ENCODE measurements at places on chromosomes 5 and 9.

DNA sequence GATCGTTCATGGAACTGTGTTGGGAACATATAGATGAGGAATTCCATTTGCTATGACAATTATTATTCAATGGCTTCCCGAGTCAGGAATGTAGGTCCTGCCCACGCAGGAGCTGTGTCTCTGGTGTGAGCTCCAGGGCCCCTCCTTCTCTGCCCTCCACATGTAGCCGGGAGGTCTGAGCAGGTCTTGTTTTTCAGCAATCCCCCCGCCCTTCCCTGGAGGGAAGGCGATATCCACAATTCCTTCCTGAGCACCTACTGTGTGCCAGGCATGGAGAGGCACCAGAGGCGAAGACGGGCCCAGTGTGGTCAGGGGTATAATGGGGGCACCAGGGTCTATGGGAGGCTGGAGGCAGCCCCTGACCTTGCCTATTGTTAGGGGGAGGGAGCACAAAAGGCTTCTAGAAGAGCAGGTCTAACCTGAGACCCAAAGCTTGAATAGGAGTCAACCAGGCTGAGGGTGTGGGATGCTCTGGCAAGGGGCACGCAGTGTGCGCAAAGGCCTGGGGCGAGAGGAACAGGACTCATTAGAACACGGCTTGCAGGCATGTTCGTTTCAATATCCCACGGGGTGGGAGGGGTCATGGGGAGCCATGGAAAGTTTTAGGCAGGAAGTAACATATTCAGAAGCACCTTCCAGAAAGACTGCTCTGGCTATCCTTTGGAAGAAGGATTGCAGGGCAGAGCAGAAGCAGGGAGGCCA lies 154.9 kb downstream of the C9orf50 start:
- DNase-seq: no peak

DNA sequence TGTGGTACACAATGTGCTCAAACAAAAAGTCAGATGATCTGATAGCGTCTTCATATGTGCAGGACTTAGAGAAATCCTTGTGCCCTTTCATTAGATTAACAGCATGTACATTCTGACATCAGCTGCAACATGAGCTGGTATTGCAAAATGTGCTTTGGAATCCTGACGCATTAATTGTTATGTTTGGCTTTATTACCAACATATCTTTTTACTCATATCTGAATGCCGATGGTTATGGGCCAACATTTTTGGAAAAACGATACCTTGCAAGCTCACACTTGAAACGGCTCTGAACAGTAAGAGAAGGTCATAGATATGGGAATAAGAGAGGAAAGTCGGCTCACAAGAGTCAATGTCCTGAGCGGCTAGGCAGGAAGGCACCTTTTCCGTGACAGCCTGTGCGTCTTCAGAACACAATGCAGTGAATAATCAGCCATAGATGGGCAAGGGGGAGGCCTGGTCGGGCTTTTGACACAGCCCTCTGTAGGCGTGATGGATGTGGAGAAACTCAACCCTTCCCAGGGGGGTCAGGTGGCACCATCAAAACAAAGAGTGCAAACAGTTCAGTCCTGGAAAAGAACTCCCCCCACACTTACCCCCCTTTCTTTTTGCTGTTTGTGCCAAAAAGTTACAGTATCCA lies 36.4 kb upstream of the GAS1 start:
- no peak for DNase-seq

DNA sequence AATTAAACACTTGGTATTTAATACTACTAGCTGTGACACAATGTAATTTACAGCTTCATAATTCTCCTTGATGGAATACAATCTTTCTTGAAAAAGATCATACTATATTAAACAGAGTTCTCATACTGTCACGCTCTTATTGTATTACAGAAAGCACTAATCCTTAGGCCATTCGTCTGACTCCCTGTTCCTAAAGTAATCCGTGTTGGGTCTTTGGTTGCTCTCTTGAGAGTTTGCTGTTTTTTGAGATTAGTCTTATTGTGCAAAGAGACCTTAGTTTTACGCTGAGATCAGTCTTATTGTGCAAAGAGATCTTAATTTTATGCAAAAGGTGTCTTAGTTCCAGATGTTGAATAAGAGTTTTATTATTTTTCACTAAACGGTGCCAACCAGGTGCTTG lies 190.6 kb downstream of the ISL1 start:
- DNase-seq: no peak

GRCh38 chr5:10712574-10713366 lies 48.3 kb downstream of the DAP start:
- DNase-seq: no peak

DNA sequence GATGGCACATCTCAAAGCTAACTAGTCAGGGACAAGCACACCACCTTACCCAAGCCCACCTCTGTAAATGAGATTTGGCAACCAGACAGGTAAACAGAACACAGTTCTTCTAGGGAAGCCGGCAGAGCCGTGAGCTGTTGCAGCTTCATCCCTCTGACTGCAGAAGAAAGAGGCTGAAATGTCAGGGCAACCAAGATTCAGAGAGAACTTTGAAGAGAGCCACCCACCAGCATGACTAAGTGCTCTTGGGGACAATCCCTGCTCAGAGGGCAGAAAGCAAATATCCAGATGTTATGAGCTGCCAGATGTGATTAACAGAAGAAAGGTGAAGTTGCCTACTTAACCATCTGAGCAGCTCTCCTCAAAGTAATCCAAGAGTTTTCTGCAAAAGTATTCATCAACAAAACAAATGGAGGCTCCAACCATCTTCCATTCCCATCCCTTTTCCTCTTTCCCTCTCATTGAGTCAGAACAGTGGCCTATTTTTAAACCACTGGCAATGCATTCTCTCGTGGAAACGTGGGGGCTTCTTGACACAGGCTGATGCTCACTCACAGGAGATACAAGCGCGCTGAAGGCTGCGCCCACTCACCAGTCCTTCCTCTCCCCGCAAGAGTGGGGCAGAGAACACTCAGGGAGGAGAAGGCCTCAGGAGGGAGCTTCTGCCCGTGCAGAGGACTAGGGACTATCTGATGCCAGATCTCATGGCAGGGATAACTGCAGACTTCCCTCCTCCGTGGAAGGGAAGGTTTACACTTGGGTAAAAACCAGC lies 57.1 kb downstream of the SLIT3 start:
- DNase-seq: no peak

DNA sequence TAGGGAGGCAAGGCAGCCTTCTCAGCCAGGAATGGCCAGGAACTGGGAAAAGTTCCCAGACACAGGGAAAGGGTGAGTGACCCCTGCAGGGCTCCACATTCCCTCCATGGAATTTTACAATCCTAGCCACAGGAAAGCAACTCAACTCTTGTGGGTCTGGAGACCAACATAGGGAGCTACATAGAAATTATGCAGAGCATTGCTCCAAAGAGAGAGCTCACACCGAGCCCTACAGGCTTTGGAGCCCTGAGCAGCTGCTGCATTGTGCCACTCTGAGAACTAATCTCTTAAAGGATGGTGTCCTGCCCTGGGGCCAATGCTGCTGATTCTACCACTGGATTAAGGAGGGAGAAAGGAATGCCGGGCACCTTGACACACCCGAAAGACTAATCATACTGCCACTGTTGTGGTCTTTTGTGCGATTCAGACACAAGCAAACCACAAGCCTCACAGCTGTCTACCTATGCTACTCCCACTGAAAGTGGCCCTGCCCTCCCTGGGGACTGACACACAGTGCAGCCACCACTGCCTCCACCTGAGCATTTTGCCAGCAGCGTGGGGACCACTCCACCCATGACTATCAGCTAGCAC lies 1089.8 kb upstream of the NUDT12 start:
- no peak for DNase-seq

DNA sequence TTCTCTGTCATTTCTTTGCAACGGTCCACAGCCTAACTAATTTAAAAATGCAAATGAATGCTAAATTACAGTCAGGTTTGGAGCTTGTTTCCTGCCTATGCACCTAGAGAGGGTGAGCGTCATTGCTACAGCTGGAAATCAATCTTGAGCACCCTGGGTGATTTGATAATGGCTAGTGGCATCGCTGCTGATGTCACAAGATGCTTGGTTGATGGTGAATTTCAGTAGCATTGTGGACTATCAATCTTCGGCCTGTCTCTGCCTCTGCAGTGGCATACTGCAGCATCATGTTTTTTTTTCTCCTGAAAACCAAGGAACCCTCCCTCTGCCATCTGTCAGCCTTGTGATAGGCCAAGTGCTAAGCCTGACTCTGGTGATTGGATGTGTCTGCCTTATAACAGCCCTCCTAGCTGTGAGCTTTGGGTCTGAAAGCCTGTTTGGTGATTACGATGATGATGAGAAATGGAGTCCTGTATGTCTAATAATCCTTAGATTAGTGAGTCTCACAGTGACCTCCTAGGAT lies 75.3 kb downstream of the NMUR2 start:
- no peak for DNase-seq

- DNase-seq: no peak
Observed at GRCh38 chr9:135474915-135475314, 4.7 kb upstream of the PPP1R26 start.

DNA sequence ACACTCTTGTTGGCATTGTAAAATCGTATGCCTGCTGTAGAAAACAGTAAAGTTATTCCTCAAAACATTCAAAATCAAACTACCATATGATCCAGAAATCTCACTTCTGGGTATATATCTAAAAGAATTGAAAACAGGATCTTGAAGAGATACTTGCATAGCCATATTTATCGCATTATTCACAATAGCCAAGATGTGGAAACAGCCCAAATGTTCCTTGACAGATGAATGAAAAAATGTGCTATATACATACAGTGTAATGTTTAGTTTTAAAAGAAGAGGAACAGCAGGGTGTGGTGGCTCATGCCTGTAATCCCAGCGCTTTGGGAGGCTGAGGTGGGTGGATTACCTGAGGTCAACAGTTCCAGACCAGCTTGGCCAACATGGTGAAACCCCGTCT lies 234.1 kb upstream of the DAB2 start:
- DNase-seq: no peak

DNA sequence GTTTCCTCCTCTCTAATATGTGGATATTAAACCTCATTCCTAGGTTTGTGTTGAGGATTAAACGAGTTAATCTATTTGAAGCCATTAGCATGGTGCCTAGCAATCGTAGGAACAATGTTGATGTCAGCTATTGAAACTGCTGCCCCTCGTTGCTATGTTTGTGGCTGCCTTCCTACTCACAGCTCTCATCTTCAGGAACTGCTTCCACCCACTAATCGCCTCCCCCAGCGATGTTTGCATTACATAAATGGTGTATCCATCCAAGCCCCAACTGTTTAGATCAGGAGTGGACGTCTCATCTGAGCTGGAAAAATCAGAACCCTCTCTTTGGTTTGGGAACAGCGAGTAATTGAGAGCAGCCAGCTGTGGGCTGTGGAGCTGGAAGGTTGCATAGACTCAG lies 416.6 kb downstream of the ARHGEF28 start:
- DNase-seq: no peak

DNA sequence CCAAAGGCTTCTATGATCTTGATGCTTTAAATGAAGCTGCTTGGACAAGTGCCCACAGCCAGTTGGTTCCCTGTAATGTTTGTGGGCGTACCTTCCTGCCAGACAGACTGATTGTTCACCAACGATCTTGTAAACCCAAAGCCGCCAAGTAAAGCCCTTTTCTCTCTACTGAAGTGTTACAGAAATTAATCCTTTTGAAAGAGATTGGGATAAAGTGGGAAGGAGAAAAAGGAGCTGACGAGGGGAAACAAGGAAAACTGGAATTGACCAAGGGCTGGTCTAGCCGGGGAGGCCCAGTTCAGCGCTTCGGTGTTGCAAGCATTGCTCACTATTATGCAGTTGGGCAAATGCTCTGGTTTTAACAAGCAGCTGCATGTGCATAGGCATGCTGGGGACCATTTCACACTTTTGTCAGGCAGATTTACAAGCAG lies 53.2 kb downstream of the ZNF474 start:
- DNase-seq: no peak

DNA sequence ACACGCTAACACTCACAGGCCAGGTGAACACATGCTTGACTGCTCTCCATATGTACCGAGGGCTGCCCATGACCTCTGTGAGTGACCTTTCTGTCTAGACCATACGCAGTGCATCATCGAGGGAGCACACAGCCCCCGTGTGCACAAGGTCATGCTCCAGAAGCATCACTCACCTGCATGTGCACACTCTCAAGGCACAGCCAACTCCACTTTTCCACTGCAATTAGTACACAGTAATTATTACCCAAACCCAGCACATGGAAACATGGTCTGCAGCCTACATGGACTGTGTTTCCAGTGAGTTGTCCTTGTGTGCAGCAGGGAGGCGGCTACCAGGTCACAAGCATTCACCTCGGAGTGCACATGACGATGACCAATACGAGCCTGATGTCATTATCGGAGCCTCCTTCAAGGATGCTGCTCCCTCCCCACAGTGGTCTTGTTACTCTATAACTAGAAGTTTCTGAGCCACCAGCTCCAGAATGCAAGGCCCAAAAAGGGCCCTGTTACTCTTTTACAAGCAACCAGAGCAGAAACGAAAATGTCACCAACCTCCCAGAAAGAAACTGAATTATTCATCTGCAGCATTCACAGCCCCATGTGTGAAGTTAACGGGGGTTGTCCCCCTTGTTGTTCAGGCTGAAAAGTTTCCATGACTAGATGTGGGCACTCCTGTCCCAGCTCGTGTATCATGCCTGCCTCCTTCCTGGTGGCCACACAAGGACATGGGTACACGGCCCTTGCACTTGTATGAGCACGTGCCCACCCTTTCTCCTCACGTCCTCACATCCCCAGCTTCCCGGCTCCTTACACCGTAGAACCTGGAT lies 31.2 kb downstream of the SEMA4D start:
- no peak for DNase-seq

- no peak for DNase-seq
Observed at GRCh38 chr5:140261403-140262171, 41.3 kb downstream of the PFDN1 start.

- DNase-seq: no peak
Observed at GRCh38 chr5:88713818-88714217, 169.2 kb downstream of the MEF2C start.

DNA sequence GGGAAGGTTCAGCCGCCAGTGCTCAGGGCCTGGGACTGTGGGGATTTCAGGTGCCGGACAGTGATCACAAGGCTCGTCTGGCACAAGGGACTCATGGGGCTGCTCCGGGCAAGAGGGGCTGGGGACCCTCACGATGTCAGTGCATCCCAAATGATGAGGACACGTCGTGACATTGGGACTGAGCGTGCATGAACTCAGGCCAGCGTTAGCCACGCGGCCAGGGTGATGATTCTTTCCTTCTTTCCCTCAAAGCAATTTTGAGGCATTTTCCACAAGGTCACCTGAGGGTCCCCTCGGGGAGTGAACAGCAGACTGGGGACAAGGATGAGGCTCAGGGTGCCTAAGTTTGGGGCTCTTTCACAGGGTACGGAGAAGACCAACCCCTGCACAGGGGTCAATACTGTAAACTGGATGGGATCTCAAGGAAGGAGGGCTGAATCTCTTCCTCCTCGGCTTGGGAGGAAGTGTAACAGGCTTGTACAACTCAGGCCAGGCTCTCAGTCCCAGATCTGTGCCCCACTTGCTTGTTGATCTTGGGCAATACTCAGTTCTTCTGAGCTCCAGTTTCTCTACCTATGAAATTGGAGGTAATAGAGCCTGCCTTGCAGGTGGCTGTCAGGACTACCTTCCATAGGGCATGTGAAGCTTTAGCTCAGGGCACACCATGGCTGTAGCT lies 78.5 kb downstream of the PRRT1B start:
- no peak for DNase-seq

- DNase-seq: no peak
Observed at GRCh38 chr9:103709366-103709765, 384.7 kb upstream of the SMC2 start.
